ENCODE measurements at places on chromosomes 5 and 9.

GRCh38 chr9:100549048-100549447, 28.8 kb upstream of the CAVIN4 start:
- no peak for DNase-seq

GRCh38 chr5:64147849-64148441, 17.7 kb upstream of the RNF180 start:
- DNase-seq = no peak

DNA sequence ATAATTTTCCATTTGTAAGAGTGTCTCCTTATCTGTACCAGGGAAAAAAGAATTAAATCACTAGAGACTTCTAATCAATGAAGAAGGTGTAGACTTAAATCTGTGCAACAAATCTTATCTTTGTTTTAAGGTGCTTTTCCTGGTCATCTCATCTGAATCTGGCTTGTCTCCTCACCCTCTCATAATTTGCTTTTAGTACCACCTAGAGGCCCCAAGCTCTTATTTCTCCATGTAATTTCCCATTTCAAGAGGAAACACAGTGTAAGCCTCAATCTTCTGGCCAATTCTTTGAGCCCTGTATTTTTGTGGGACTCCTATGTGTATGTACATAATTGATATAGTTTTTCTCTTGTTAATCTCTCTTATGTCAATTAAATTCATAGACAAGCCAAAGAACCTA, 1975.3 kb upstream of the CDH6 start:
- no peak for DNase-seq

DNA sequence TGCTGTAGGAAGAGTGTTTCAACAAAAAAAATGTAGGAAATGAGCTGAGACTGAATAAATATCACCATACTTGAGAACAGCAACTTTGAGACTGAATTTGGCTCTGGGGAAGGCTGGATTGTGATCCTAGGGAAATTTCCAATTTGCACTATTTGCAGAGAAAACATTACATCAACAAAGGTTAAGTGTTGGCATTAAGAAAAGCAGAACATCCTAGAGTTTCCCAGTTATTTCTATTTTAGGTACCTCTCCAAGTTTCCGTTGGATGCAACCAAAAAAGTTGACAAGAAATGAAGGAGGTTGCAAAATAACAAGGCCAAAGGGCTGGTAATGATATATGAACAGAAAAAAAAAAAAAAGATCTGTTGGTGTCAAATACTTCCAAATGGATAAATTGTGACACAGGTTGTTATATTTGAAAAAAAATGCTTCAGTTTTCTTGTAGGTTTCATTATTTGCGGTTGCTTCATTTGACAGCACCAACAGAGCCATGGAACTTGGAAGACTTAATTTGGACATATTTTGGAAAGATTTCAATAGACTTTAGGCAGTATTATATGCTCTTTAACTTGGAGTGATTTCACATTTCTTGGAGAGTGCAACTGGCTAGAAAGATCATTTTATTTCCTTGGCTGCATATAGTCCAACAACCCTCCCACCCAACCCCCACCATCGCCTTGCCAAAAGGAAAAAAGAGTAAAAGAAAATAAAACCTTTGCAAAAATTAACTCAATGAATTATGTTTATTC, 230.8 kb downstream of the ZNF608 start:
- no peak for DNase-seq

DNA sequence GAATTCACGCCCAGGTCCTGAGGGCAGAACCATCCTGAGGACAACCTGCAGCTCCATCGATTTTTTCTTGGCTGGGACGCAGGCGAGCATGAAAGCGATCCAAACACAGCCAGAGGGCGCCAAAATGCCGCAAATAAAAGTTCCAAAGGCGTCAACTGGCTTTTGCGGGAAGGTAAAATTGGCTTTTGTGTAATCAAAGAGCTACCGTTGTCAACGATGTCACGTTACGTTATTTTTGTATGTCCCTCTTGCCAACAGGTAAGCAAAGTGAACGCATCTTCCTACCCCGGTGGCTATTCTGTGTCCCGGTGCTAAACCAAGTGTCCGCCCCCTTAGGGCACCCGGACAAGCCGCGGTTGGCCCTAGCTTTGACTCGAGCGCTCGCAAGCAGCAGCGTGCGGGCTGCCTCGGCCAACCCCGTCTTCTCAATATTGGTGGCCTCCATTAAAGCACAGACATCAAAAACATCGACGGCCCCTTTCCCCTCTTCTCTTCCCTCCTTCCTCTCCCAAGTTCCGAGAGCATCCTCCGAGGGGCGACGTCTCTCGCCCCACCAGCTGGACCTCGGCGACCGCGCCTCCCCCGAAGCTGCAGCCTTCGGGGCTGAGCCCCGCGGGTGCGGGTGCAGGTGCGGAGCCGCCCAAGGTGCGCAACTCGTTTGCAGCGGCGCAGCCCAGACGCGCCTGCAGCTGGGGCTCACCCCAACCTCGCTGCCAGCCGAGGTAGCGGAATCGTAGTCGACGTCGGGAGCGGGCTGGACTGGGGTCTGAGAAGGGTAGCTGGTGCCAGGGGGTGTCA, 1.1 kb upstream of the BASP1 start:
- peak; percentile 69 for DNase-seq

DNA sequence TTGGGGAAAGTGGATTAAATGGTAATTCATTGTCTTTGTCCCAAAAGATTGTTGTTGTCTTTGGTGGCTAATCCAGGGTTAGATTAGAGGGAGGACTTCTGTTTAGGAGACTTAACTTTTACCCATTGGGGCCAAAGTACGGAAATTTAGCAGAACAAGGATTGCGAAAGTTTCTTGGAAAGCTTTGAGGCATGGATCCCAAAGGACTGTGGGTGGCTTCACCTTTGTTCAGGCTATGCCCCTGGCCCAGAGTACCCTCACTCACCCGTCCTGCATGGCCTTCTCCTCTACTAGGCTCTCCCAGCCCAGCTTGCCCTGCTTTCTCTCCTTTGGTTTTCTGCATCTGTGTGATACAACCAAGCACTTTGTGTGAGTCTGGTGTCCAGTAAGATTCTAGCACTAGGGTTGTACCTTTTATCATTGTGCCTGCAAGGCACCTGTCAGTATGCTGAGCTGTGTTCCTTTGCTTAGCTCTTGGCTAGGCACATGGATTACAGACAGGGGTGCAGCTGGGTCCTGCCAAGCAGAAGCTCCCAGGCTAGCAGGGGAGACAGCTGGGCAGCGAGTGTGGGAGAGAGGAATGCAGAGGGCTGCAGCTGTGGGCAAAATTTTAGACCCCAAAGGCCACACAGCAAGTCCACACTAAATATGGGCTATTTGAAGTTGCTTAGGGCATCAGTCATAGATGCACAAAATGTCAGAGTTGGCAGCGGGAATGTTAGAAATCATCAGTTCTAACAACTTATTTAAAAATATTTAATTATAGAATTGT, 3.2 kb downstream of the PPARGC1B start:
- DNase-seq = no peak

DNA sequence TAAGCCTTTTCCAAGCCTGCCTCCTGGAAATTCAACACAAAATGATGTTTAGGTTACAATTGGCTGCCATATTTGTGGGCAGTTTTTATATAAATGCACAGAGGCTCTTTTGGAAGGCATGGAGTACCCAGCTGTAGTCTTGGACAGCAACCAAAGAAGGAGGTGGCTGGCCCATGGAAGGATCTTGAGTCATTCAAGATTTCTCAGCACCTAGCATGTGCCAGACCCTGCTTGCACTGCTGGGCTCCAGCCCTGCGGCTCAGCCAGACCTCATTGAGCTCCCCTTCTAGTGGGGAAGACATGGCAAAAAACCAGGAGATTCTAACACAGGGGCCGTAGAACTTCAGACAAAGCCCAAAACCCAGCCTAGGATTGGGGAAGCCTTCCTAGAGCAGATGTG, 22.1 kb downstream of the JADE2 start:
- no peak for DNase-seq

DNA sequence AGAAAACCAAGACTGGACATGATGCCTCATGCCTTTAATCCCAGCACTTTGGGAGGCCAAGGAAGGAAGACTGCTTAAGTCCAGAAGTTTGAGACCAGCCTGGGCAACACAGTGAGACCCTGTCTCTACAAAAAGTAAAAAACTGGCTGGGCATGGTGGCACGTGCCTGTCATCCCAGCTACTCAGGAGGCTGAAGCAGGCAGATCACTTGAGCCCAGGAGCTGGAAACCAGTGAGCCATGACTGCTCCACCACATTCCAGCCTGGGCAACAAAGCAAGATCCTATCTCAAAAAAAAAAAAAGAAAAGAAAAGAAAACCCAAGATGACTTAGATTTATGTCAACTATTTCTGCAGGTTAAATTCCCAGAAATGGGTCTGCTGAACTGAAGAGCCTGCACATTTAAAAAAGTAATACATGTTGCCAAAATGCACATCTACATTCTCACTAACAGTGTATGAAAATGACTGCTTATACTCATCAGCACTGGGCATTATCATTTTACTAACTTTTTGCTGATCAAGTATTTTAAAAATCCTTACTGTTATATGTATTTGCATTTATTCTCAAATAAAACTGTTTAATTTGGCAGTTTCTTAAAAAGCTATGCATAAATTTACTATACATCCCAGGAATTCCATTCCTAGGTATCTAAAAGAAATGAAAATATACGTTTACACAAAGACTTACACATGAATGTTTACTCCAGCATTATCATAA, 14.3 kb downstream of the ERMP1 start:
- no peak for DNase-seq

DNA sequence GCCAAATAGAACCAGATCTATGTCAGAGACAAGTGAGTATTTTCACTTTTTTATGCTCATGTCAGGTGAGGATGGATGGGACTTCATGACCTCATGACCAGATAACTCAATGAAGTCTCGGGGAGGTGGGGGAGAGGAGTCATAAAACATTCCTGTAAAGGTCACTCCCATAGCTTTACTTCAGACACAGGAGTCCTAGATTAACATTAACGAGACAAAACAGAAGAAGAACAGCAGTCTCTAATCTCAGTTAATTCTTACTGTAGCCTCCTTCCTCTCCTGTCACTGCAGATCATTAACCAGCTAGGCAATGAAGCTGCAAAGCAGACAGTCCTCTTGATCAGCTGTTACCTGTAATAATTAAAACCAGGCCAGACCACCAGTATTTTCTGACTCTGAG, 11.2 kb downstream of the CRHBP start:
- no peak for DNase-seq

DNA sequence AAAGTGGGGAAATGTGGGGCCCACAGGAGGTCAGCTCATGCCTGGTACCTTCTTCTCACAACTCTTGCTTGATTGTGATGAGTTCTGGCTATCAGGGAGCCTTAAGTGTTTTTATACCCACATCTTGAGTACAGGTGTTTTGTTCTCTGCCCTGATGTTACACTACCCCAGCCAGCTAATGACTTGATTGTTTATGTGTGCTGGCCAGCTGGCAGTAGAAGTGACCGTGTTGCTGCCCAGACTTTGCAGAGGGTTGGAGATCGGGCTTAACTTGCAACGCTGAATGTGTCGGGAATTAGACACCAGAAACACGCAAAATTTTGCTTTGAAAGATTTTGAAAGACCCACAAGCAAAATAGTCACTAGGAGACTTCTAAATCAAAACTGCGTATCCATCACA, 16.9 kb upstream of the ZDHHC11B start:
- no peak for DNase-seq

Data from stimulated activated CD4-positive, alpha-beta T cell treated with anti-CD3 and anti-CD28 coated beads, Interleukin-2, amount 100 ng/mL, for 24 hours (primary cell).